NCI-H1092 treated with DMSO at 0.1 percent for 48 hours (cell line): ENCODE measurements at places on chromosomes 3 and 15.
A peak's percentile ranks its signal among the peaks of the same experiment; 100 is the strongest.

DNA sequence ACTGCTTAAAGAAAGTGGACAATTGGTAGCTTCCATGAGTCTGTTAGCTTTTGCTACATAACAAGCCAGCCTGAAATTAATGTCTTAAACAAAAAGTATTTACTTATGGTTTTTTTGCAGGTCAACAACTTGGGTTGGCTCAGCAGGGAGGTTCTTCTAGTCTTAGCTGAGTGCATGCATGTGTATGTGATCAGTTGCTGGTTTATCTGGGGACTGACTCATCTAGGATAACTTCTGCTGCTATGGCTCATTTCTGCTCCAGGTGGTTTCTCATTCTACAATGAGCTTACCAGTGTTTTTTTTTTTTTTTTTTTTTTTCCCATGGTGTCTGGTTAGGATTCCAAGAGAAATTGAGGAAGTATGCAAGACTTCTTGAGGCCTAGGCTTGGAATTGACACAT, 244.7 kb downstream of the NSUN3 start:
- no peak for DNase-seq

- no peak for DNase-seq
These were observed 375 bp upstream of the MYZAP start for GRCh38 chr15:57591237-57591821.

DNA sequence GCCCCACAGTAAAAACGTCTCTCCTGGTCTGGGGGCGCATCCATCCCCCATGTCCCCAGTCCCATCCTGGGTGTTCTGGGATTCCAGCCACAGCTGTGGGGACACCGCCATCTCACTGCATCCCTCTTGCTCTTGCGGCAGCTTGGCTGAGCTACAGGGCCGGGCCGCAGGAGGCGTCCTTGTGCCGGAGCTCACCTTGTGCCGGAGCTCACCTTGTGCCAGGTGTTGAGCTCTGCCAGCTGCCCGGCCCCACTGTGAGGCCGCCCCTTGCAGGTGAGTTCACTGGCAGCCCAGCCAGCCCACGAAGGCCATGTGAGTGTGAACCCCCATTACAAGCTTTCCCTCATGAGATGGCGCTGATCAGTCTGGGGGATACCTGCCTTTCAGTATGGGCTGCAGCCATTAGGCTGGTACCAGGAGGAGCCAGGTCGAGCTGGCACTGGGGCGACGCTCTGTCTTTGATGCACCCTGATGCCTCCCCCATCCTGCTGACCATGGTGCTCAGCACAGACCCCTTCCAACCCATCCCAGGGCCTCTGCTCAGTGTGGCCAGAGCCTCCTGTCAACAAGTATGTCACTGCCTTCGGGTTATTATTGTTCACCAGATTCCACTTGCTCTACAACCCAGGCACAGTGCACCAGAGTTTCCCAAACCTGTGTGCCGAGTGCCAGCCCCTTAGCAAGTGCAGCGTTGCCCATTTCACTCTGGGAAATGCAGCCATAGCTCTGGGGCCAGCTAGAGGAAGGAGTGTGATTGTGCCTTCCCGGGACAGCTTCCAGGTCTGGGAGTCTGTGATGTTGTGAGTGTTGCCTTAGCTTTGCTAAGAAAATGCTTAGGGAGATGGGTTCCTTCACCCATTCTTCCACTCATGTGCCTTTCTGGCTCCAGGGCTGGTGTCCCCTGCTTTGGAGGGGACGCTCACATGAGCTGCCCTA, 105.7 kb downstream of the APBA2 start:
- no peak for DNase-seq

GRCh38 chr3:29100292-29100691, 180.6 kb upstream of the RBMS3 start:
- no peak for DNase-seq

- DNase-seq = no peak
These were observed 48.5 kb downstream of the IQSEC1 start for GRCh38 chr3:13024765-13025065.

DNA sequence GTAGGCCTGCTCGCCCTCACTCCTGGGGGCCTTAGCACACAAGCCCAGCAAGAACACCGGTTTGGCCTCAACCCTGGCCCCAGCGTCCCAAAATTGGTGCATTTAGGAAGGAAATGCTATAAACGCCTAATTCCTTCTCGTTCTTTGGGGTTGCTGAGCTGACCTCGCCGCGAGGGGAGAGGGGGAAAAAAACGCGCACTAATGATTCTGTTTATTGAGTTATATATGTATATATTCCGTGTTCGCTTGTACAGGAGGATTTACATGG, 3.9 kb downstream of the FEZF2 start:
- DNase-seq = no peak

DNA sequence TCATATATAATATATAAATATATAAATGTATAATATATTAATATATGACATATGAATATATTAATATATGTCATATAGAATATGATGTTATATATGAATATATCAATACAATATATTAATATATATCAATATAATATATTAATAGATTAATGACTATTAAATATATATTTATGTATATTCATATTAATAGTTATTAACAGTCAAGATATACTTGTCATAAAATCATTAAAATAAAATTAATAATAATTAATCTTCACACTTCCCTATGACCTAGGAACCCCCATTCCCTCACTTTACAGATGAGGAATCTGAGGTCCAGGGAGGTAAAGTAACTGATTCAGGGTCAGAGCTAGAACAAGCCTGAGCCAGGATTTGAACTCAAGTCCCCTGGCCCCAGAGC, 70.6 kb upstream of the SLC6A11 start:
- DNase-seq = no peak

DNA sequence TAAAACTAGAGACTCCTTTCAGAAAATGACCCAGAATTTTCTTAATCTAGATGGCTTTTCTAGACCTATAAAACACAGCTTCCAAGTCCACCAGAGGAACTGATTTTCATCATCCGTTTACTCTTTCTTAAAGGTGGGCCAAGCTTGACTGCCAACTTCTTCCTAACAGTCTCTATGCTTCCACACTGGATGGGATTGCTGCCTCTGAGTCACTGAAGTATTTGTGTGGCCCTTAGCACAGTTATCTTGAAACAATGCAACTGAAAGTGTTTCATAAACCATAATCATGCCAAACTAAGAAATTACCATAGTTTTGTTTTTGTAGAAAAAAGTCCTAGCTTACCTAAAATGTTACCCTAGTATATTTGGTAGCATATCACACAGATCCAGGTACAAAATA, 985.7 kb downstream of the TUSC7 start:
- DNase-seq = no peak

DNA sequence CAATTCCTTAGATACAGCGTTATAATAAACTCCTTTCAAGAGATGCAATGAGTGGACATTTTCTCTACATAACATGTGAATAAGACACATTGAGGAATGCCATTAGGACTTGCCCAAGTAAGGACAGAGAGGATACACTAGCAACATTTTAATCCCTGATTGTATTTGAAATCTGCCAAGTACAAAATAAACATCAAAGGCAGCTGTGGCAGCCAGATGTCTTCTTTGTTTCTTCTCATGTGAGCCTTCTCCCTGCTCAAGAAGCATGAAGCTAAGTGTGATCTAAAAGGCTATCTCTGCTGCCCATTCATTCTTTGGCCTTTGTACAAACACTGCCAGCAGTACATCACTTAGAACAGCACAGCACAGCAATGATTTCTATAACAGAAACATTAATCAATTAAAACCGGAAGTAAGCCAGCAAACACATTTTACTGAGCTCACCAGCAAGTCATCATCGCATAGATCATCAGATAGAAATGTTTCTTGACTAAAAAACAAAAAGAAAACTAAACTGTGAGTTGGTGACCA, 364.0 kb downstream of the CNTN6 start:
- peak; percentile 23 for DNase-seq

GRCh38 chr3:86410587-86410986, 580.4 kb downstream of the VGLL3 start:
- no peak for DNase-seq

- peak; percentile 25 for DNase-seq
These were observed 684 bp downstream of the SLTM start for GRCh38 chr15:58932710-58933280.

GRCh38 chr3:71245971-71246880, 337.3 kb downstream of the FOXP1 start:
- DNase-seq = peak; percentile 14

DNA sequence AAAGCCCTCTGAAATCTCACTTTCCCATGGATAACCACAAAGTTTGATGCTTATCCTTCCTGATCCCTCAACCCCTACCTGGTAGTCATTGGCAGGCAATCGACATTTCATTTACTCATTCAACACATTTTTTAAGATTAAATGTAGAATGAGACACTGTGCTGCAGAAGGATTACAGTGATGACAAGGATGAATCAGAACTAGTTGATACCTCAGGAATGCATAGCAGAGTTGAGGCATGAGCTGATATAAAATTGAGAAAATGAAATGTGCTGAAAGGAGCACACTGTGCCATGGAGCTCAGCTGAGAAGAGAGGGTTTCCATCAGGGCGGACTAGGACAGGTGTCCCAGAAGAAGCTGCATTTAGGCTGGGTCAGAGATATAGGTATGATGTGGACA, 48.9 kb upstream of the ACTL6A start:
- no peak for DNase-seq

- DNase-seq = no peak
These were observed 243.9 kb downstream of the NTRK3 start for GRCh38 chr15:88012688-88013087.

DNA sequence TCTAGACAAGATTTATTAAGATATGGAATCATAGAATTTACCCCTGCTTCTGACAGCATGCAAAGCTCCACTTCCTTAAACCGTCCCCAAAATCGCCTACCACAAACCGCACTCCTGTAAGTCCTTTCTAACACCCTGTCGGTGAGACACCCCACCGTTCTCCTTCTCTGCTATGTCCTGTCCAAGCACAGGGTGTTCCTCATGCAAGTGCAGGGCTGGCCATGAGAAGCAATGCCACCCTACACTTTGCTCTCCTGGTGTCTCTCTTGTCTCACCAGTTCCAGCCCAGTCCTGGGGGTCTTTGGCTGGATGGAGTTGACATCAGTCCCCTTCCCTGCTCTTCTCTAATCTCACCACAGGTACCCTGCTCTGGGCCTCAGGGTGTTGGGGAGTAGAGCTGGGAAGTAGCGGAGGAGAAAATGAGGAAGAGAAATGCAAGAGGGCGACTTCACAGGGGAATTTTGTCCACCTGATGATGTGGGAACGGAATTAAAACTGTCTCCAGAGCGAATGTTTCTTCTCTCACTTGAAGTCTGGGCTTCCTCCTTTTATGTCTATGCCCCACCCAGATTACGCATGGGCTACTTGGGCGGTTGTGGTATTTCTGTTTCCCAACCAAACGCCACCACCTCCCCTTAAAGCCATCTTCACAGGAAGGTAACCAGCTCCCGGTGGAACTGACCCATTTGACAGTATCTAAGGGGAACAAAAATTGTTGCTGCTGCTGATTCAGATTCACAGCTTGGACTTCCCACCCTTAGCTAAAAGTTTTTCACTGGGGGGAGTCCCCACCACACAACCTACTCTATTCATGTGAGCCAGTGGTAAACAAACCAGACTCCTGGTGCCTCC, 49.9 kb downstream of the CASR start:
- DNase-seq = no peak

DNA sequence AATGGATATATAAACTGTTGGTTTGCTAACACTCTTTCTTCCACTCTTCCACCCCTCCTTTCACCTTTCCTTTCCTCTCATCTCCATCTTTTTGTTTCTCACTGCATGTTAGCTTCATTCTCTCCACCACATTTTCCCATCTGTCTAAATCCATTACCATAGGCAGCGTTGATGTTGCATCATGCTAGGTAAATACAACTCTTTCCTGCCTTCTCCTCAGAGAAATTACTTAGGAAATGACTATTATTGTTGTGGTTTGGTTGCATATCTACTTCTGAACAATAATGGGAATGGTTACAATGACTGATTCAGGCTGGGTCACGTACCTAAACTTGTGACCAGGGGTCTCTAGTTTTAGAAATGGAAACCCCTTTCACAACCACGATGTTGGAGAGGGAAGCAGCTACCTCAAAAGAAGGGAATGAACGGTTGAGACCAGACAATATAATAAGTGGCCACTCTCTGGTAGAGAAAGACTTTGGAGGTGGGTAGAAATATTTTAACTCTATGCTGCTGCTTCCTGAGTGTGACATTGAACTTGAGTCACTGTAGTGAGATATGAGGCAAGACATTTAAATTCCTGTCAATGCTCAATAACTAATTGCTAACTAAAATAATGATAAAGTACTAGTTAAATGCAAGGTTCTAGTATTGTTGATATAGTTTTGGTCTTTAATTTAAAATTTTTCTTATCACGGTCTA, 314.1 kb upstream of the TGFBR2 start:
- DNase-seq = no peak

GRCh38 chr3:33426630-33427317, 13.4 kb downstream of the UBP1 start:
- DNase-seq = no peak

DNA sequence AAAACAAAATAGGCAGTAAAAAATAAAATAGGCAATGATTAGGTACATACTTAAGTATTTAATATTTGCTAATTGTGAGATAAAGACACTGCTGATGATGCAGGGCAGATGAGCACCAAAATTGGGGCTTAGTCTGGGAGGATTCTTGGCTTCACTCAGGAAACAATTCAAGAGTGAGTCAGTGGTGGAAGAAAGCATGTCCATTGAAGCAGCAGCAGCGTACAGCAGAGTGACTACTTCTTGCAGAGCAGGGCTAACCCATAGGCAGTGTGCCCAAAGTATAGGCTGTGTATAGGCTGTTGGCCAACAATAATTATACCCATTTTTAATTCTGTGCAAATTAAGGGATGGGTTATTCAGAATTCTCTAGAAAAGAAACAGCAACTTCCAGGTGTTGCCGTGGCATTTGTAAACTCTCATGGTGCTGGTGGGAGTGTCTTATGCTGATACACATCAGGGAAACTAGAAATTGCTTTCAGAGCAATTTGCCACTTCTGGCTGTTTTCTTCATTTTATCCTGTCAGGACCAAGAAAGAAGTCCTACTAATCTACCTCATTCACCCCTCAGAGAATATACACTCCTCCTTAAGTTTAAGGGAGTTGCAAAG, 317.3 kb upstream of the NAALADL2 start:
- DNase-seq = no peak

- no peak for DNase-seq
These were observed 22.2 kb upstream of the MAGEF1 start for GRCh38 chr3:184733971-184734608.

DNA sequence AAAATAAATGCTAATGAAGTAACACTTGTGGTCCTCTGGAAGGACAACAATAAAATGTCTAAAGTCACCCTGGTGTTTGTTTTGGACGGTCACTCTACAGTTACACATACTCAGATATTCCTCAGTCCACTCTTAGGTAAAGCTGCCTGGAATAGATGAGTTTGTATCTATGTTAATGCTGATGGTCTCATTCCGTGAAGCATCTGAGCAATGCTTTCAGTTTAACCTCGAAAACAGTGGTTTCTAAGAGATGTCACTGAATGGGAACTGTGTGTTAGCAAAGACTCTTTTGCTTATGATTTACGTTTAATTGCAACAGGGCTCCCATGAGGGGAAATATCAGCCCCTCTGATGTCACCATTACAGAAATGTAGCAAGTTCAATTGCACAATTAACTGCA, 49.1 kb downstream of the FBN1 start:
- DNase-seq = no peak

GRCh38 chr3:31575448-31575847, 42.7 kb downstream of the STT3B start:
- no peak for DNase-seq

GRCh38 chr3:130529486-130530215, 12.7 kb downstream of the COL6A6 start:
- no peak for DNase-seq

GRCh38 chr15:51168700-51169099, 74.0 kb upstream of the TNFAIP8L3 start:
- no peak for DNase-seq

GRCh38 chr15:64854041-64854440, 12.3 kb downstream of the PLEKHO2 start:
- DNase-seq = no peak

GRCh38 chr3:29679944-29680343, 399.1 kb downstream of the RBMS3 start:
- no peak for DNase-seq
